ENCODE measurements at places on chromosomes 5 and 9. TPM values are rescaled to one million over a fixed set of nuclear protein-coding genes. Genes with fewer than 3 reads are reported as not detected.

Gene CAMK2A
- 16.6 TPM for total RNA-seq

Gene TTC16
- 0.15 TPM for total RNA-seq

Gene ACER2
- 3.4 TPM for total RNA-seq

Gene DDX4
- not detected for total RNA-seq

Gene IL13
- not detected for total RNA-seq

Gene OR1N2
- not detected for total RNA-seq

Gene POLR3G
- total RNA-seq = 1.5 TPM

Gene PCDHGA4
- total RNA-seq = 8.4 TPM

GRCh38 chr5:158384535-158385481, 525.9 kb upstream of the CLINT1 start:
- DNase-seq = no peak

DNA sequence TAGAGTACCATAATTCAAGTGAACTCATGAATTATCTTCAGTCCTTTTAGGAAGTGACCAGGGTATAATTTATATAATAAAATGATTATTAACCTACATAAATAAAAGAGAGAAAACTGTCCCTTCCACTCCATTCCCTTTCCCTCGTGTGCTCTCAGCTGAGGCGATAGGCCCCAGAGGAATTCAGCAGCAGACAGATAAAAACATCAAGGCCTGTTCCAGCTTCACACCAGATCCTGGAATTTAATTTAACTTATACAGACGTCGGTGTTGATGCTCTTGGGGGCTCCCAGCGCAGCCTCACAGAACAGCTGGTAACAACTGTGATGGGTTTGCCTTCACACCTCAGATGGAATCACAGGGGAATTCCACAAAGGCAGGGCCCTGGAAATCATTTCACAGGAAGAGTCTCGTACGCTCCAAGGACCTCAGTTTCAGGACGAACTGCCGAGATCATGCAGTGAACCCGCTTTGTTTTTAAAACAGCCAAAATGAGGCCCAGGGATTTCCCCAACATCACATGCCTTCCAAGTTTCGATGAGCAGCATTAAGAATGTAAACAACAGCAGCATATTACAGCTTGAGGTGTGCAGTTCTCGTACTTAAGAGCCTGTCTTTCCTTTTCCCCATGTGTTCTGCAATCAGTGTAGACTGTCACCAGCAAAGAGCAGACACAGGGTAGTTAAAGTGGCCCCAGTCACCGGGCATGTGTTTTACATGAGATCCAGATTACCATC, 73.6 kb upstream of the ALDH1B1 start:
- no peak for DNase-seq

- DNase-seq = no peak
These were observed 115.2 kb upstream of the LHFPL2 start for GRCh38 chr5:78763659-78764189.

DNA sequence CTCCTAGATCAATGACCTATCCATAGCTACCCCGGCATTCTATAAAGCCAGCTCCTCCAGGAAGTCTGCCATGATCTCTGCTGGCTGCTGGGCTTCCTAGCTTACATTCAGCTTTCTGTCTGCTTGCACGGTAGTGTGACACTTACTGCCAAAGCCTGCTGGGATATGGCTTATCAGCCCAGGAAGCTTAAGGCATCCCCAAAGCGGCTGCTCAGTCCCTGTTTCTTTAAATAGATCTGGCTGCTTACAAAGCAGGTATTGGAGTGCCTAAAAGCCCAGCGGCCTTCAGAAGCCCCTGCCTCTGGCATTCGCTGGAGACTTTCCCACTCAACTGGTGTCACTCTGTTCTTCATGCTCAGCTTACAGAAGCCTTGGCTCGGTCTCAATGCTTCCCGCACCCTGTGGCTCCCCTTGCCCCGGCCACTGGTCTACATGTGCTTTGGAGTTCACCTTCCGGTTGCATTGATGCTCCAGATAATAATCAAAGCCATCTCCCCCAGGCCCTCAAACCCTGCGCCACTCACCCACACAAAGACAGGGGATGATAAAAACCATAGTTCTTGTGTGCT, 31.3 kb upstream of the STRBP start:
- peak; percentile 37 for DNase-seq

DNA sequence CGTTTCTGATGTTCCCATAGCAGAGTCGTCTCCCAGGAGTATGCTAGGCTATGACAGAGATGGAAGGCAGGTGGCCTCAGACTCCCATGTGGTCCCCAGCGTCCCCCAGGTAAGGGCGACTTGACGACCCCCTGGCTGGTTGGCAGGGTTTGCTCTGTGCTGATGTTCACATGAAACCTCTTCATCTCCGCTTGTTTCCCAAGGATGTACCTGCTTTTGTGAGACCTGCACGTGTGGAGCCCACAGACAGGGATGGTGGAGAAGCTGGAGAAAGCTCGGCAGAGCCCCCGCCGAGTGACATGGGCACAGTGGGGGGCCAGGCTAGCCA, 108.3 kb downstream of the WNK2 start:
- DNase-seq = no peak

- DNase-seq = peak; percentile 47
These were observed 90.2 kb downstream of the HACD4 start for GRCh38 chr9:20941174-20941690.

GRCh38 chr5:89034588-89034987, 151.6 kb upstream of the MEF2C start:
- DNase-seq = no peak

GRCh38 chr5:159890141-159890540, 26.1 kb upstream of the ADRA1B start:
- DNase-seq = no peak

DNA sequence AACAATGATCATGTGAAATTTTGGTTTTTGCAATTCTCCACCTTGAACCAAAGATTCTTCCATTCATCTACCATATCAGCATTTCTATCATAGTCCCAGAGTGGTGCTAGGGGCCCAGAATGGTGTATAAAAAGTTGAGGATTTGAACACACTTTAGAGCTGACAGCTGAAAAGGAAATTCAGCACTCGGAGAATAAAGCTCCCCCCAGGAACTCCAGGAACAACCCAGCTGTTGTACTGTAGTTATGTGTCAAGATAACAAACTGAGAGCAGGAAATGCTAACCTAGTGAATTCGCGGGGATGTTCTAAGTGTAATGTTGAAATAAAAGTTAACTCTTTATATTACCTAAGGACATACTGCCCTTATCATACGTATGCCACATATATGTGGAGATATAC, 216.7 kb downstream of the NFIB start:
- no peak for DNase-seq

DNA sequence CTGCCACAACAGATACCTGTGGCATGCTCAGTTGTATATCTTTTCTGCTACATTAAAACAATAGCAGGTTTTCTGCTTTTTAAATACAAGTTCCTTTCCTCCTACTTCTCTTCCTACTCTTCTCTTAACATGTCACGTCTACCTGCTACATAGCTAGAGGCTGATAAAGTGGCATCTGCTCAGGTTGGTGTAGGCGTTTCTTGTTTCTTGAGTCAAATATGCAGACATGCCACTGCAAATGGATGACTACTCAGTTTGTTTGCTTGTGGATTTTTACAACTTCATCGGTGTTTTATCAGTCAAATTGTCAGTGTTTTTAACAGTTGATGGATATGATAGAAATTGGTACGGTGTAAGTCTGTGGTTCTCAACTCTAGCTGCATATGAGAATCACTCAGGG, 525.7 kb downstream of the TLE4 start:
- DNase-seq = no peak

DNA sequence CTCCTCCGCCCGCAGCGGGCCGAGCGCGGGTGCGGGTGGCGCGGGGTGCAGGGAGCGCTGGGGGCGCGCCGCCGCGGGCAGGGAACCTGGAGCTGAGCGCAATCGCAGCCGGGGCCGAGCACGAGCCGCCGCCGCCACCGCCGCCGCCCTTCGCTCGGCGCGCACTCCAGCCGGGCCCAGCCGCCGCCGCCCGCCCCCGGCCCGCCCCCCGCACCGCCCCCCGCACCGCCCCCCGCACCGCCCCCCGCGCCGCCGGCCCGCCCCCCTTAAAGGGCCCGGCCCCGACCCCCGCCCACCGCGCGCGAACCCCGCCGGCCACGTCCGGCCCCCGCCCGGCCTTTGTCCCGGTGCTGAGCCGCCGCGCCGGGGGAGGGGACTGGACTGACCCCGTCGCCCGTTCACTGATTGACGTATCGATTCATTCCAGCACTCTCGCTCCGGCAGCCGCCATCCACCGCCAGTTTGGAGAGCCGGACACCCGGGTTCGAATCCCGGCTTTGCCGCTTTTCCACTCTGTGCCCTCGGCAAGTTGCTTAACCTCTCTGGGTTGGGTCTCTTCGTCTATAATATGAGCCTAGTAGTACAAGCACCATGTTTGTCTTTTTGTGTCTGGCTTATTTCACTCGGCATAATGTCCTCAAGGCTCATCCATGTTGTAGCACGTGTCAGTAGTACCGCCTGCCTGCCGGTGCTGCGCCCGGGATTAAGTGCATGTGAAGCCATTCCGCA, at the start of gene SH3PXD2B:
Gene SH3PXD2B (minus strand): TSS at position 168 of the 729 bp plus-strand sequence. CDS start 173 bp downstream, outside the sequence.
- peak; percentile 82 for DNase-seq

- no peak for DNase-seq
These were observed 124.1 kb upstream of the ACO1 start for GRCh38 chr9:32260151-32260862.

DNA sequence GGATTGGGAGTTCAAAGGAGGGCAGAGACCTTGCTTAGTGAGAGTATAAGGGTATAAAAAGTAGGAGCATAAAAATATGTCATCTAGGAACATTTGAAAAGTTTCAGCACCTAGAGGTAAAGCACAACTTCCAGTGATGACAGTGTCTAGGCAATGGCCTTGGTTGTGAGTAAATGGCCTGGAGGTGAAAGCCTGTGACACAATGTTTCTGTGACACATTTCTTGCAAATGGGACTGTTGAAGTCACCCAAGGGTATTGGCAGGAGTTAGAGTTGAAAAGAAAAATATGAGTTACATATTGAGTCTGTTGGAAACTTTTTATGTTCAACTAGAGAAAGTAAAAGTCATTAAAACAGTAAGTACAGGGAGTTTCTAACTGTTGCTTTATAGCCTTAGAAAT, 14.8 kb downstream of the C5orf47 start:
- no peak for DNase-seq

Measured in left ventricle myocardium superior (tissue), 1 donor.